Stomach (tissue), 19 donors: ENCODE measurements at places on chromosomes 16 and 17. TPM values are rescaled to one million over a fixed set of nuclear protein-coding genes. Genes with fewer than 3 reads are reported as not detected.

DNA sequence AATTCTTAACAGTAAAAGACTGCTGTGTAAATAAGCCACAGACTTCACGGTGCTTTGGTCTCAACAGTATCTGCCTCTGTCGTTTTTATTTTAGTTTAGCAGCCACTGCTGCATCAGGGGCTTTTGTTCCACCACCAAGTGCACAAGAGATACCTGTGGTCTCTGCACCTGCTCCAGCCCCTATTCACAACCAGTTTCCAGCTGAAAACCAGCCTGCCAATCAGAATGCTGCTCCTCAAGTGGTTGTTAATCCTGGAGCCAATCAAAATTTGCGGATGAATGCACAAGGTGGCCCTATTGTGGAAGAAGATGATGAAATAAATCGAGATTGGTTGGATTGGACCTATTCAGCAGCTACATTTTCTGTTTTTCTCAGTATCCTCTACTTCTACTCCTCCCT, 7.9 kb downstream of the HERPUD1 start:
- H3K4me1 ChIP-seq: peaks cover 60% of the 10 kb centered on the region
- H3K36me3 ChIP-seq: peaks cover 99% of the 10 kb centered on the region
- H3K4me3 ChIP-seq: no peak overlapping the region
- peak overlapping the region; percentile 47 for H3K27ac ChIP-seq
- DNase-seq: no peak
- no peaks in the 10 kb centered on the region for H3K27me3 ChIP-seq

The MSL1 gene
- 32.7 TPM for polyA plus RNA-seq

GRCh38 chr17:69047368-69048263, 13.1 kb downstream of the ABCA9 start:
- H3K27me3 ChIP-seq: no peaks in the 10 kb centered on the region
- H3K4me1 ChIP-seq: peaks cover 19% of the 10 kb centered on the region
- H3K27ac ChIP-seq: peak overlapping the region; percentile 74
- no peaks in the 10 kb centered on the region for H3K36me3 ChIP-seq

DNA sequence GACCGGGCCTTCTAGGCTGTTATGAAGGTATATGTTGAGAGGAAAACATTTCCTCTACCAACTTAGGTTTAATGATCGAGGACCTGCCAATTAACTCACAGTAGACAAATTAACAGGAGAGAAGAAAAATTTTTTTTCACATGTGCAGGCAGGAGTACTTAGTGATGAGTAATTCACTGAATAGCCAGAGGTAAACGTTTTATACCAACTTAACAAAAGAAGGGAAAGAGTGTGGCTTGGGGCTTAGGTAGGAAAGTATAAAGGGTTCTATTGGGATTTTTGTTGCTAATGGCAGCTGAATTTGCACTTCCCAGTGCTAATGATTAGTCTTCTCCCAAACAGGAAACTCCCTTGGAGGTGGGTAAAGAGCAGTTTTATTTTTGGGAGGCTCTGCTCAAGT, 121.6 kb upstream of the HS3ST4 start:
- H3K27me3 ChIP-seq: no peaks in the 10 kb centered on the region
- no peak overlapping the region for H3K4me3 ChIP-seq
- H3K27ac ChIP-seq: no peak overlapping the region
- no peaks in the 10 kb centered on the region for H3K4me1 ChIP-seq
